ENCODE measurements at places on chromosomes 4 and X. TPM values are rescaled to one million over a fixed set of nuclear protein-coding genes. Genes with fewer than 3 reads are reported as not detected.

DNA sequence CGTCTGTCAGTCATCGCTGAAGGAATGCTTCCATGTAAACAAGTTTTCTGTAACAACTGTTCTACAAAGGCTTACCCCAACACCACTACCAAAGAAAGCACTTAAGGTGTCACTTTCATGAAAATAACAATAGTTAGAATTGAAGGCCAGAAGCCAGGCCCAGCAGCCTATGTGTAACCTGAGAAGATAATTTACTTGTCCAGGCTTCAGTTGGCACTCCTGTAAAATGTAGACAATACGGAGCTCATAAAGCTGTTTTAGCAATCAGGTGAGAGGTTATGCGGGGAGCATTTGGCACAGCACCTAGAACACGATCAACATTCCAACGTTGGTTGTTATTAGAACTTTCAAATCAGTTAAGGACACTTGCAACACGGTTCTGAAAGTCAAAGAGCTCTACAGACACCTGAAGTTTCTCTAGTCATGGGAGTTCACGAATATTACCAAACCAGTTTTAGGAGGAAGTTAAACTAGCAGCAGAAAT is 15.7 kb downstream of the ADGRA3 start:
- peak; percentile 73 for DNase-seq

DNA sequence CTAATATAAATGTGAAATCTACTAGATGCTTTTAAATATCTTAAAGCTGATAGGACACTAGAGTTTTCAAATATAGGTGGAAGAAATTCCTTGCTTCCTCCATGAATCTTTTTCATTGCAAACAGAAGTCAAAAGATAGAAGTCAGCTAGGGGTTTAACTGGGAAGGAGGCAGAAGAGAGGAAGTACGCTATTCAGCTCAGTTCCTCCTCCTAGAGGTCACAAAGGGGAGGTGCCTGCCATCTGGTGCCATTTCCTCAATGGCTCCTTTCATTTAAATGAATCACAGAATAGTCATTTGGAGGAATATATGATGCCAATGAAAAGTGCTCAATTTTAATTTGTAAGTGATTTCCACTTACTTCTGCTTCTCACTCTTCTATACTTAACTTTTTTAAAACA is 8.5 kb downstream of the COL25A1 start:
- DNase-seq = no peak

- DNase-seq = no peak
Measured at GRCh38 chr4:5887011-5887360, 5.9 kb downstream of the CRMP1 start.

- peak; percentile 62 for DNase-seq
Measured at GRCh38 chrX:133654811-133655210, 239.5 kb upstream of the GPC4 start.

TSPAN7 gene
- total RNA-seq = 0.59 TPM

RPL36A gene
- 293 TPM for total RNA-seq
